ENCODE measurements at places on chromosomes 16 and 17.

GRCh38 chr17:6997171-6997570 is 1.3 kb downstream of the ALOX12 start:
- no peak for DNase-seq

DNA sequence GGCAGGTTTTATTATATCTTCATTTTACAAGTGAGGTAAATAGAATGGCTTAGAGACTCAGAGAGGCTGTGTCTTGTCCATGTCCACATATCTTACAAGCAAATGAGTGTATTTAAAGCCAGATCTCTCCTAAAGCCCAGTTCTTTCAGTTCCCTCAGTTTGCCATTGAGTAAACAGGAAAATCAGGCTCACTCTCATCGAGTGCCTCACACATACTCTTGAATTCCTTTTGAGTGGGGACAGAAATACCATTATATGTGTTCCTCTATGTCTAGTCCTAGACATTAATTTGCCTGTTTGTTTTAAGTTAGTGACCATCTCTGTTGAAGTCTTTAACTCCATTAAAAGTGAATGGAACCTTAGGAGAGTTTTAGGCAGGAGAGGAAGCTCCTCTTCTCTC is 40.1 kb downstream of the BPTF start:
- DNase-seq: no peak

DNA sequence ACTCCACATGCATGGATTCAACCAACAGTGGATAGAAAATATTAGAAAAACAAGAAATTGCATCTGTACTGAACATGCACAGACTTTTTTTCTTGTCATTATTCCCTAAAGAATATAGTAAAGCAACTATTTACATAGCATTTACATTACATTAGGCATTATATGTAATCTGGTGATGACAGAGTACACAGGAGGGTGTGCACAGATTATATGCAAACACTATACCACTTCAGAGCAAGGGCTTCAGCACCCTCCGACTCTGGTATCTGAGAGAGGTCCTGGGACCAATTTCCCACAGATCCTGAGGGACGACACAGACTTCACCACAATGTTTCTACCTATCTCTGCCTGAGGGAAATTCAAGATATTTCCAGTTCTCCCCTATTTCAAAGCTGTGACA is 25.3 kb upstream of the KCTD5 start:
- DNase-seq: no peak

DNA sequence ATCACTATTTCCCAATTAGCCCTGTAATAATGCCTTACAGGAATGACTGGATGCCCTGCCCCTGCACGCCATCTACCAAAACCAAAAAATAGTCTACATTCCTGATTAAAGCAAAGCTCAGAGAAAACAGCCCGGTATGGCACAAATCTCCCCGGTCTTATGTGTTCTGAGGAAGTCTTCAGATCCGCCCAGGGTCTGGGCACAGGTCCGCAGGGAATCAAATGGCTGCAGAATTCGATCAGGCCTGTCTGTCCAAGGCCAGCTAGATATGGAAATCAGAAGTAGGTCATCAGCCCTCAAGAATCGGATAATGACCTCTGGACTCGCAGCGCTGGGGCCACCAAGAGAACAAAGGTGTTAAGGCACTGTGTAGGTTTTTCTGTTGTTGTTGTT is 171.0 kb downstream of the ZFHX3 start:
- no peak for DNase-seq

DNA sequence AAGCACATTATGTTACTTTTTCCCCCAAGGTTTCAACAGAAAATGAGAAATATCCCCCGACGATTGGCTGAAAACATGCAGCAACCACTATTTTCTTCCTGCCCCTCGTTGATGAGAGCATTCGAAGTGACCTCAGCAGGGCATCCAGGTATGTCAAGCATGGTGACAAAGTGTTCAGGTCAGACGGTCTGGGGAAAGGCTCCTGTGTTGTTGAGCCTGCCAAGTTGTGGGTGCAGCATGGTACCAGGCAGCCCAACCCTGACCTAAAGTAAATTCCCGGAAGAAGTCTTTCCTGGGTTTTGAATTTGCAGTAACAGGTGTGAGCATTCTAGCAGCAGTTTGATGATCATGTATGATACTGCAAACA is 51.7 kb upstream of the SEC14L1 start:
- no peak for DNase-seq

- DNase-seq: no peak
Measured at GRCh38 chr17:27975146-27976011, 67.1 kb upstream of the NLK start.

- DNase-seq: no peak
Measured at GRCh38 chr16:35188288-35189155, 1729.1 kb downstream of the TP53TG3F start.

DNA sequence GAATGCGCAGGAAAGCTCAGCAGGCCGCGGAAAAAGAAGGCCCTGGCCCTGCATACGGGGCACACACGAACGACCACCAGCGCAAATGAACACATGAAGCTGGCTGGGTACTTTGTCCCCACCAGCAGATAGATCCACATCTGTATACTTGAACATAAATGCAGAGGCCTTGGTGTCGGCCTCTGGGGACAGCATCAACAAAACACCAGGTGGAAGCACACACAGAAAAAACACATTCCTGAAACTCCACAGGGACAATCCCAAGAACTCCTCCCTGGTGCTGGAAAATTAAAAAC is 606 bp upstream of the ZBTB4 start:
- DNase-seq: no peak

DNA sequence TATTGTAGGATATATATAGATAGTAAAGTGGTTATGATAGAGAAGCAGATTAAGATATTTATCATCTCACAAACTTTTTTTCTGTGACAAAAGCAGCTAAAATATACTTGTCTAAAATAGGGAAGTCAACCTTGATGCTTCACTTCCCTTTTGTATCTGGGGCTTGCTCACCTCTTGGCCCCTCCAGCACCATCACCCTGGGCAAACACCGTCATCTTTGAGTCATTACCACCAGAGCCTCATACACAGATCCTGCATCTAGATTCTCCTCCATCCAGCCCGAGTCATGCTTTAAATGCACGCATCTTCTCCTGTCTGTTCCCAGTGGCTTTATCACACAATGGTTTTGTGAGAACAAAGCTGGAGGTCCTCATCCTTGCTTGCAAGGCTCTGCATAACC is 1062.7 kb upstream of the EEF2KMT start:
- no peak for DNase-seq

GRCh38 chr16:1559446-1559975 is 26.0 kb downstream of the TMEM204 start:
- no peak for DNase-seq

DNA sequence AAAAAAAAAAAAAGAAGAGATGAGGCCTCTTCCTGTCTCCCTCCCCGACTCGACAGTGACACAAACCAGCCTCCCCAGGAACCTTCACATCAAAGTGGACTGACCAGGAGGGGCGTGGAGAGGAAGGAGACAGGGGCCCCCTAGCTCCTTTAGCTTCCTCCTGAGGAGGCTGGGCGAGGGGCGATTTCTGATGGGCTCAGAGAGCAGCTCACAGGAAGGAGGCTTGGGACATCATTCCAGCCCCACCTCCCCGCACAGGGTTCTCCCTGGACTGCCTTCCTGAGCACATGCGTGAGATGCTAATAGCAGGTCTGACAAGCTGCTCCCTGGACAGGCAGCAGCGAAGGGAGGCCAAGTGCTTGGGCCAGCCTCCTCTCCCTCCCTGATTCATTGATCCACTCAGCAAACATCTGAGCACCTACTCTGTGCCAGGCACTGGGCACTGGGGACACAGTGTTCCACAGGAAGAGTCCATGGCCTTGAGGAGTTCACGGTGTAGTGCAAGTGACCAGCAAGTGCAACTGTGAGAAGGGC is 14.4 kb upstream of the DOK4 start:
- no peak for DNase-seq

DNA sequence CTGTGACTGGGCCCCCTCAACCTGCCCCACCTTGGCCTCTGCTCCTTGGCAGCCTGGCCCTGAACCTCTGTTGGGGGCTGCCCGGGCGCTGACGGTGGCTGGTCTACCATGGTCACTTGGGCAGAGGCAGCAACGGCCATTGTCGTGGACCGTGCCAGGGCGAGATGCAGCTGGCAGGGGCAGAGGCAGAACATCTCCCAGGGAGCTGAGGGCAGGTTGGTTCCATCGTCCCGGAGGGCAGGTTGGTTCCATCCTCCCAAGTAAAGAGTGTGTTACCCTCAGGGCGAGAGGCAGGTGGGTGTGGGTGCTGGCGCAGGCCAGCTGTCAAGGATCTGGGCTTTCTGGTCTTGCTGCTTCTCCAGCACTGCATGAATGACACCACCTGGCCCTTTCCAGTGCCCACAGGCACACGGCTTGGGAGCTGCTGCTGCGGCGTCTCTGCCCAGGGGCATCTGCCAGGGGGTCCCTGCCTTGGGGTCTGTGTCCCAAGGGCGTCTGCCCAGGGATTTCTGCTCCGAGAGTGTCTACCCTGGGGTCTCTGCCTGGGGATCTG is 12.0 kb downstream of the ACSF3 start:
- DNase-seq: no peak

GRCh38 chr17:64135000-64135399 is 5.1 kb upstream of the ERN1 start:
- DNase-seq: no peak

DNA sequence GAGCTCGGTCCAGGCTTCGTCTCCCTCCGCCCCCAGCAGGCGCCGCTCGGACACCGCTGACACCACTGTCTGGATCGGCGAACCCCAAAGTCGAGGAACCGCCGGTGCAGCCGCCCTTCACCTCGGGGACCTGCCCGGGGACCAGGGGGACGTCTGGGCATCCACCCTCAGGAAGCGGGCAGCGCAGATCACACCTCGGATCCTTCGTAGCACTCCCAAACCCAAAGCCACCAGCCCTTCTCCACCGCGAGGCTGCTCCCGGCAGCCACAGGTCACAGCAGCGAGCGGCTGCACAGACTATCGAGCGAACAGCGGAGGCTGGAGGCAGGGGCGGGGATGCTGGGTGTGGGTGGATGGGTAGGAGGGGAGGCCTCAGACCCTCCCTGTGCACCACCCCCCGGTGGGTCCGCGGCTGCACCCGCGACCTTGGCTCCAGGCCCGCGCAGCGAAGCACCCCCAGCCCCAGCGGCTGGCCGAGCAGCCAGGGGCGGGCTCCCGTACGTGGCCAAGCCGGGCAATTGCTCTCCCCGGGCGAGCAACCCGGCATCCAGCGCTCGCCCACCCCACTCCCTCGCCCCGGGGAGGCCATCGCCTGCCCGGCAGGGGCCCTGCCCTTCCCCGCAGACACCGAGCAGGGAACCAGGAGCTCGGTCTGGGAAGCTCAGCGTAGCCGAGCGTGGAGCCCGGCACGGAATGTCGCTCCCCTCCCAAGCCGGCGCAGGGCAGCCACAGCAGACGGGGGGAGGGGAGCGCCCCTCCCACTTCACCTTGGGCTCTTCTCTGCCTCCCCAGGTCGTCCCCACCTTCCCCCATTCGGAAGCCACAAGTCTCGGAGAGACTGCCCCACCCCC is 1.0 kb downstream of the SDK2 start:
- DNase-seq: peak; percentile 49

- DNase-seq: no peak
Measured at GRCh38 chr16:49521734-49522325, 148.2 kb downstream of the C16orf78 start.

DNA sequence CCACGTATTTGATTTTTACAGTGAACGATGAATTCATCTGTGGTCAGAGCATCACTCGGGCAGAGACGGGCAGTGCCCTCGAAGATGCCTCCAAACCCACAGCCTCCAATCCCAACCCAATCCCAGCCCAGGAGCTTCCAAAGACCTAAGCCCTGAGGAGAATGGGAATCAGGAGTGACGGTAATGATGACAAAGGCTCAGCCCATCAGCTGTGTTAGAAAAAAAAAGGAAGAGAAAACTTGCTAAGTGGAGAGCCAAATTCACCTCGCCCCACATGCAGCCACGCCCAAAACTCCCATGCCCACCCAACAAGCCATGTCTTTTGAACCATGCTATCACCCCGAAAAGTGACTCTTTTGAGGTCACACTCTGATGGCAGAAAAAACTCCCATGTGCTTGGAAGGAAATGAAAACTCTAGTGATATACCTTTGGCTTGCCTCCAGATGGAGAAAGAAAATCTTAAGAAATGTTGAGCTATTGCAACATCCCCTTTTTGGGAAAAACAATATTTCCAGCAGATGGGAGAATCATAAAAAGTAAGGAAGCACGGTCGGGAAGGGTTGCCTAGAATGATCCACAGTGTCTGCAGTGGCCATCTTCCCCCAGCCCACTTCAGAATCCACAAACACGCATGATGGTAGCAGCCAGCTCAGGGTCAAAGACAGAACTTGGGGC is 37.7 kb downstream of the XYLT1 start:
- DNase-seq: no peak

DNA sequence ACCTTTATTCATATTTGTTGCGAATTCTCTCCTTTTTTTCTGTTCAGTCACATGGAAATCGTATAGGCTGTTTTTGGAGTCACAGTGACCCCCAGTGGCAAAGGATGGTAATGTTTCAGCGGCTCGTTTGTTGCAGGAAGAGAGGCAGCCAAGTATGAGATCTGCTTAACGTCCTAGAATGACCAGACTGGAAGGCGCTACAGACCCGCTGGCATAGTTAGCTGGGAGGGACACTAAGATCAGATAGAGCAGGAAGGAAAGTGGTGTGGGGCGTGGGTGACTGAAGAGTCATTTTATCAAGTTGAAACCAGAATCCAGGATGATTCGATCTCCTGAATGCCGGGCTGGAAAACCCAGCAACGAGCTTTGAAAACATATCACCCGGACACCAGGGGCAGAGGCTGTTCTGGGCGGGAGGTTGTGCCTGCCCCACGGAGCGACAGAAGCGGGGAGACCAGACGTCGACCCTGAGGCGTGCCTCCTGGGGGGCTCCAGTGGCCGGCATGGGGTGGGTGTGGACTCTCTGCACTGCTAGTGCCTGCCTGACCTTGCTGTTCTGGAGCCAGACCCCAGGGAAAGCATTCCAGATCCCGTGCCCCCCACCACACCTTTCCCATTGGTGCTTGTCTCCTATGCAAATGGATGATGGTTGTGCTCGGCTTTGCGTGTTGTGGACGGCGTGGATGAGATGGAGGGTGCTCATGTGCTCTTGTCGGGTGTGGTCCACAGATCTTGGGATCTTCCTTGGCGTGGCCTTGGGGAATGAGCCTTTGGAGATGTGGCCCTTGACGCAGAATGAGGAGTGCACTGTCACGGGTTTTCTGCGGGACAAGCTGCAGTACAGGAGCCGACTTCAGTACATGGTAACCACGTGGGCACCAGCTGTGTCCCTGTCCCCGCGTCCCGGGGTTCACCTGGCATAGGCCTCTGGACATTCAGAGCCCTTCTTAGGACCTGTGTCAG is 7.7 kb downstream of the IL34 start:
- peak; percentile 89 for DNase-seq

- no peak for DNase-seq
Measured at GRCh38 chr16:81873206-81873605, 94.1 kb downstream of the PLCG2 start.

GRCh38 chr17:75231071-75231470 is 25.6 kb downstream of the NUP85 start:
- DNase-seq: no peak

Measured in endothelial cell (in vitro differentiated cells).